ENCODE measurements at places on chromosomes 2 and 18.

GRCh38 chr2:222993920-222994650 is 57.9 kb upstream of the KCNE4 start:
- no peak for DNase-seq

- DNase-seq: no peak
Observed at GRCh38 chr2:15511686-15512085, 49.4 kb downstream of the NBAS start.

DNA sequence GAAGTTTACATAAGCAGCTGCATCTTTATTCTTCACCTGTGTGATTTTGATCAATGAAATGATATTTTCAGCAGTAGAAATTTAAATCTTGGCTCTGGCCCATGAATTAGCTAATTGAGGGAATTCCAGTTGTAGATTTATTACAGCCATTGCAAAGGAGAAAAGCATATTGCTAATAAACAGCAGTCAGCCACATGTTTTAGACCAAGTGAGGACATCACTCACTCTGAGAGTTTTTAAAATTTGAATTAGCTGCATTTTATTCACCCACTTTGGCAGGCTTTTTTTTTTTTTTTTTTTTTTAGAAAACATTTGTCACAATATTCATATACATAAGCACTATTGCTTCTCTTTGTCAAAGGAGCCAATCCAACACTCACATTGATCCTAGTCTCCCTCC is 479.4 kb upstream of the VRK2 start:
- no peak for DNase-seq

GRCh38 chr2:170073288-170073687 is 104.7 kb upstream of the MYO3B start:
- DNase-seq: no peak

GRCh38 chr2:173282795-173283545 is 71.7 kb upstream of the CDCA7 start:
- DNase-seq: no peak

GRCh38 chr2:47905386-47906156 is 727 bp downstream of the FBXO11 start:
- DNase-seq: peak; percentile 48

DNA sequence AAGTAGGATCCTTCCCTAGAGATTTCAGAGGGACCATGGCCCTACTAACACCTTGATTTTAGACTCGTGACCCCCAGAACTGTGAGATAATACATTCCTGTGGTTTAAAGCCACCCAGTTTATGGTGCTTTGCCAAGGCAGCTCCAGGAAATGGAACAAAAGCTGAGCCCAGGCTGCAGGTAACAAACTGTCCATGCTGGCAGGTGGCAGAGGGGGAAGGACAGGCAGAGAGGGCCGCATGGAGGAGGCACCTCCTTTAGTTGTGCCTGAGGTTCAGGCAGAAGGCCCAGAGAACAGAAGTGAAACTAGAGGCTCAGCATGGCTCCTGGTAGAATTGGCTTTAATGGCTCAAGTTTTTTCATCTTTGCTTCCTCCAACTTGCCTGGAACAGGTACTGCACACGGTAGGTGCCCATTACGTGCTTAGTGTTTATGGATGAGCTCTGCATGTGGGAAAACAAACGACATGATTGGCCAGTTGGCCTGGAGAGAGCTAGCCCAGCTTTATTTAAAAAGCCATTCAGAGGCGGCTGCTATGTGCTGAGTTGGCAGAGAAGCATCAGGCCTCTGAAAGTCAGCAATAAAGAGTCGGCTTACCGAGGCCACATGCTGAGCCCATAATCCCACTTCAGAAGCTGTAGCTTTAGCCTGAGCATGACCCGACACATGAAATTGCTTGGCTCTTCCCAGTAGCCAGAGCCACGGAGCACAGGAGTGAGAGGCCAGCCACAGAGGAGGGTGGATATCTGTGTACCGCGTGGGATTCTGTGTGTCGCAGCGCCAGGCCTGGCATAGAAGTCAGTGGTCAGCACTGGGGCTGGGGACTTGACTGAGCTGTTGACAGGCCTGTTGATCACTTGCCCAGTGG is 36.5 kb downstream of the HS1BP3 start:
- no peak for DNase-seq

DNA sequence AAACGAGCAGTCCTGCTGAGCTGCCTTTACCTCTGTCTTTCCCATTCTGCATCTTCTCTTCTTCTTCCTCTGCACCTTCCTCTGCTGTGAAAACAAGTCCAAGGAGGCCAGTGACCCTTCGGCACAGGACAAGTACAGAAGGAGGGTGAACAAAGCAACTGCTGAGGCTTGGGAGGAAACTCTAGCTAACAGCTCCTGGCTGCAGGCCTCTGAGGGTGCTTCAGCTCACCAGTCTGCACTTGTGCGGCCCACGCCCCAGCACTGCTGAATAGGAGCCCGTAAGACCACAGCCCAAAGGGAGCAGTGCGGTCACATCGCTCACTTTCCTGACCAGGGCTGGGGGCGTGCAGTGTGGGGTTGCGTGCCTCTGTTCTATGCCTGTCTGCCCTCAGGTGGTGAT is 42.1 kb upstream of the DNMT3A start:
- no peak for DNase-seq

DNA sequence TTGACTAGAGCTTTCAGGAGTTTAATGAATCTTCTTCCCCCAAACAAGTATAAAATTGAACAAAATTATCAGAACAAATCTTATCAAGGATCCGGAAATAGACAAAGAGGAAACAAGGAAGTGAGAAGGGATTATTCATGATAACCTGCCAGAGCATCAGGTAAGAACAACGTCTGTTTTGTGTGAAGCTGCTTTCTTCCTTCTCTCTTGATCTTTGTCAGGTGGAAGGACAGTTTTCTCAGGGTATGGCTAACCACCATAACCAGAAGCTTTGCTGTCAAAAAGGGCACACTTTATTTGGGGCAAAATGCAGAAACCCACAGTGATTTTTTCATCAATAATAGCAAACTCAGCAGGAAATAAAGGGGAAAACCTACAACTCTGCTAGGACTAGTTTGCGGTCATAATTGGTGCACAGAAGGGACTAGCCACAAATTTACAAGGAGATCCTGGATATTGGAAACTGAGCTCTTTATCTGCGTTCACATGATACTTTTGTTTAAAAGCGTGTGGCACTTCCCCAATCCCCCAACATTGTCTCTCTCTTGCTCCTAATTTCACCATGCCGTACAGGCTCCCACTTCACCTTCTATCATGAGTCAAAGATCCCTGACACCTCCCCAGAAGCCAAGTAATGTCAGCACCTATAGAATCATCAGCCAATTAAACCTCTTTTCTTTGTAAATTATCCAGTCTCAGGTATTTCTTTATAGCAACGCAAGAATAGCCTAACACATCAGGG is 124.2 kb downstream of the FSIP2 start:
- DNase-seq: no peak

Data from effector CD4-positive, alpha-beta T cell (primary cell).